ENCODE measurements at places on chromosomes 13 and 19.

- peak; percentile 81 for DNase-seq
These were observed 151.7 kb downstream of the DCLK1 start for GRCh38 chr13:35979361-35979951.

DNA sequence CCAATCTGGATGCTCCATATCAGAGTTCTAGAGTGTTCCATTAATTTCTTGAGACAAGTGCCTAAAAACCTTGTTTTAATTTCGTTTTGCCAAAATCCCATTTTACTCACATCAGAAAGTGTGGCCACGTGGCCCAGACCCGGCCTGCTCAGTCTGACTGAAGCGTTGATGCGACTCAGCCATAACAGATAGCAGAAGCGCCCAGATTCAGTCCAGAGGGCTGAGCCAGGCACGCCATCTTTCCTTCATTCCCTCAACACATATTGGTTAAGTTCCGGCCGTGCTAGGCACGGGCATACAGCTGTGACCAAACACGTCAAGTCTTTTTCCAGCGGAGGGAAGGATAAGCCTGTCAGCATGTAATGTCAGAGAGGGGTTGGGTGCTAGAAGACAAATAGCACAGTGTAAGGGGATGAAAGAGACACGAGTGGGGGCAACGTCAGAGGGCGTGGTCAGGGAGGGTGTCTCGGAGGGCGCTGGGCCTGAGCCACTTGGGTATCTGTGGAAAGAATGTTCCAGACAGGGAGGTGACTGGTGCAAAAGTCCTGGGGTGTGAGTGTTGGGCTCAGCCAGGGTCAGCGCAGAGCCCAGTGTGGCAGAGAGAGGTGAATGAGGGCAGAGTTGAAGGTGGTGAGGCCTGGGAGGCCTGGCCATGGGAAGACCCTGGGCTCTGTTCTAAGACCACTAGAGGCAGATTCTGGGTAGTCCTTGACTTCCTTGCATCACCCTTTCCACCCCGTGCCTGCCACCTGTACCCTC, 3.1 kb downstream of the F10 start:
- no peak for DNase-seq

GRCh38 chr19:36771261-36772231, 1.1 kb downstream of the ZNF850 start:
- peak; percentile 70 for DNase-seq

DNA sequence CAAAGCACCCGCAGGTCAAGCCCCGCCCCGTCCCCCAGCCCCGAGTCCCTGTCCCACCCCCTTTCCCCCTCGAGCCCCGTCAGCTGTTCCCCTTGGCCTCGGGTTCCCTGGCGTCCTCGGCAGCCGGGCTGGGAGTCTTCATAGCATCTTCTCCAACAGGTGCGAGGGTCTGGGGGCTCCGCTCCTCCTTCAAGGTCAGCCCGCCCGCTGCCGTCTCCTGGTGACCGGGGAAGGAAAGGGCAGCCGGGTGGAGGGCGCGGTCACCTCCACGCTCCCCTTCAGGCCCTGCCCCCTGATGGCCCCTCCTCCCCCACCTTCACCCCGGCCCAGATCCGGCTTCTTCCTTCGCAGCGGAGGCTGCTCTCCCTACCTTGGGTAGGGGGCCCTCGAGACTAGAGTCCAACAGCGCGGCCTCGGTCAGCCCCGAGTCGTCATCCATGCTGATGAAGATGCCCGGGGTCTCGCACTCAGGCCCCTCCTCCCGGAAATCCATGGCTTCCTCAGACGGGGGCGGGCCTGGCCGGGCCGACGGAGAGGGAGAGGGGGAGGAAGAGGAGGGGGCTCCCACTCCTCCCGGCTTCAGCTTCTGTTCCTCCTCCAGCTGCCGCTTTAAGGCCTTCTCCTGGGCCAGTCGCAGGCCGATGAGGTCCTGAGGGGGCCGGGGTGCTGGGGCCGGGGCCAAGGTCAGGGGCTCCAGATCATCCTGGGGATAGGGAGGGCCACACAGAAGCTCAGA, 541 bp upstream of the RSPH6A start:
- no peak for DNase-seq

- DNase-seq: peak; percentile 61
These were observed 8.1 kb downstream of the B3GLCT start for GRCh38 chr13:31207661-31208552.

DNA sequence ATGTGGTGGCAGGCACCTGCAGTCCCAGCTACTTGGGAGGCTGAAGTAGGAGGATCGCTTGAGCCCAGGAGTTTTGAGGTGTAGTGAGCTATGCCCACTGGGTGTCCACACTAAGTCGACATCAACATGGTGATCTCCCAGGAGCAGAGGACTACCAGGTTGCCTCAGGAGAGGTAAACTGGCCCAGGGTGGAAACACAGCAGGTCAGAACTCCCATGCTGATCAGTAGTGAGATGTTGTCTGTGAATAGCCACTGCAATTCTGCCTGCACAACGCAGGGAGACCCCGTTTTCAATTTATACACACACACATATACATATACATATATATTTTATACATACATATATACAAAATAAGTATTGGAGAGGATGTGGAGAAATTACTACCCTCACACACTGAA, 2.1 kb upstream of the ZNF224 start:
- no peak for DNase-seq

GRCh38 chr19:3478409-3479176, 1.7 kb downstream of the SMIM24 start:
- DNase-seq: no peak

DNA sequence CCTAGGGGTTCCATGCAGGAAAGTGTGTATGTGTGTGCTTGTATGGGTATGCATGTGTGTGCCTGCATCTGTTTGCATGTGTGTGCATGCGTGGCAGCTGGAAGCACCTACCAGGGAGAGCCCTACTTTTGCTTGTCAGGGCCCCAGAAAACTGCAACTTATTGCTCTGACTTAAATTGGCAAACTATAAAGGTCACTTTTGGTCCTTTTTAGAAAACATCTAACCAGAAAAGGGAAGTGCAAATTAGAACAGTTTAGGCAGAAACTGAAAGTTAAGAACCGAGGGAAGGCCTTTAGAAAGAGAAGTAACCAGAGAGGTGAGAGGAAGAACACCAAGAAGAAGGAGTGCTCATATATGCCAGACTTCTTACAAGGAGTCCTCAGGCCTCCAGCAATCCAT, 32.5 kb downstream of the DLEU7 start:
- DNase-seq: no peak

DNA sequence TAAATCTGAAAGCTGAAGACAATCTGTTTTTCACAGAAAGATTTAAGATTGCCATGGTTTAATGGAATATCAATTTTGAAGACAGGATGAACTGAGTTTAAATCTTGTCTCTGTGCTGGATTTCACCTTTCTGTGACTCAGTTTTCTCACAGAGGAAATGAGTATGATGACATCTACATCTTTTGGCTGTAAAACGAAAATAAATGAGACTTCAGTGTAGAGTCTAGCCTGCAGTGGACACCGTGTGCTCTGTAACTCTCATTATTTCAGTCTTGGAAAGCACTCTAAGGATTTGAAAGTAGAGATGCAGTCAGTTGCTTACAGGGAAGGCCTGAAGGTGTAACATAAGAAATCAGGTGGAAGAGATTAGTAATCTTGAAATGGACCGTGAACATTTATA, 150.4 kb downstream of the NALCN start:
- DNase-seq: no peak

GRCh38 chr13:74661851-74662250, 527.6 kb upstream of the KLF12 start:
- DNase-seq: no peak

DNA sequence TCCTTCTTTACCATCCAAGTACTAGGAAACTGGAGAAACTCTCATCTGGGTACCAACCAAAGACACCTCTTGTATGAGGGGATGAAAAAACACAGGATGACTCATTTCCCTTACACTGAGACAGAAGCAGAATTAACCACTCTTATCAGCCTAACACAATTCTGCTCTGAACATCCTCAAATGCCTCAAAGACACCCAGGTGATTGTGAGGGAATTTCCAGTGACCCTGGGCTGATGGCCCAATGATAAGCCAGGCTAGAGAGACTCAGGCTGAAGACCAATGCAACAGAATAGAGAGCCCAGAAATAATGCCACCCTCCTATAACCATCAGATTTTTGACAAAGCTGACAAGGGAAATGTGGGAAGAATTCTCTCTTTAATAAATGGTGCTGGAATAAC, 7.0 kb downstream of the ZNF737 start:
- DNase-seq: no peak

- DNase-seq: no peak
These were observed 2.6 kb downstream of the GTF2F2 start for GRCh38 chr13:45122941-45123340.

- peak; percentile 45 for DNase-seq
These were observed 4.3 kb downstream of the HPN start for GRCh38 chr19:35045667-35046300.

DNA sequence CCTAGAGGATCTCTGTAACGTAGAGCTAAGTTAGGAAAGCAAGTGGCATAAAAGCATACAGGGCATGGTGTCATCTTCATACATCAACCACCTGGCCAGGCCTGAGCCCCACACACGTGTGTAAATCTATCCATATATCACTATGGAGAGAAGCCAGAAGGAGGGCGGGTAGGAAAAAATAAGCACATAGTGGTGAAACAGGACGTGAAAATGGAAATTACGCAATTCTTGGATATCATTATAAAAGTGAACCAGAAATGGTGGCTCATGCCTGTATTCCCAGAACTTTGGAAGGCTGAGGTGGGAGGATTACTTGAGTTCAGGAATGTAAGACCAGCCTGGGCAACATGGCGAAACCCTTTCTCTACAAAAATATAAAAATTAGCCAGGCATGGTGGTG, 43.4 kb downstream of the PDCD5 start:
- DNase-seq: no peak

DNA sequence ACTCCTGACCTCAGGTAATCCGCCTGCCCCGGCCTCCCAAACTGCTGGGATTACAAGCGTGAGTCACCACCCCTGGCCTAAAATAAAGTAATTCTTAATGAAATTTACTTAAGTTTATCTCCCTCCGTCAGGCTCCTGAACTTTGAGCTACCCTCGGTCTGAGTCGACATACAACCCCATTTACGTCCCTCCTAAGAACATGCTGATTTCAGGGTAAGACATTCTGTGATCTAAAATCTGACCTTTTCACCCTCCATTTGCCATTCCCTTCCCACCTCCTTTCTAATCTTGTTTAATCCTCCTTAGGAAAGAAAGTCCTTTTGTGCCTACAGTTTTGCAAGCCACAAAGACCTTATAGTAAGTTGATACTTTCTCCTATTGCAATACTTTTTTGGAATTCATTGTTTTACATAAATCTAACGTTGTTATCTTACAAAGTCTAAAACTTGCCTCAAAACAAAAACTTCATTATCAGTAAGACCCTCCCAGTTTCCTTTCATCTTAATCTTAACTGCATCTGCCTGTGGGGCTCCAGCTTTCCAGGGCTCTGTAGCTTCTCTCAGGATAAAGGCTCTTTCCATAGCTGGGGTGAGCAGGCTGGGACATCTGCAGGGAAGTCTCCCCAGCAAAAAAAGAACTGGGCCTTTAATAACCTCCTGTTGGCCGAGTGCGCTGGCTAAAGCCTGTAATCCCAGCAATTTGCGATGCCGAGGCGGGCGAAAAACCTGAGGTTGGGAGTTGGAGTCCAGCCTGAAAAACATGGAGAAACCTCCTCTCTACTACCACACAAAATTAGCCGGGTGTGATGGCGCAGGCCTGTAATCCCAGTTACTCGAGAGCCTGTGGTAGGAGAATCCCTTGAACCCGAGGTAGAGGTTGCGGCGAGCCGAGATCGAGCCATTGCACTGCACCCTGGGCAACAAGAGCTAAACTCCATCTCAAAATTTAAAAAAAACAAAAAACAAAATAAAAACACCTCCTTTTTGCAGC, 143.1 kb downstream of the ZNF737 start:
- DNase-seq: peak; percentile 44

DNA sequence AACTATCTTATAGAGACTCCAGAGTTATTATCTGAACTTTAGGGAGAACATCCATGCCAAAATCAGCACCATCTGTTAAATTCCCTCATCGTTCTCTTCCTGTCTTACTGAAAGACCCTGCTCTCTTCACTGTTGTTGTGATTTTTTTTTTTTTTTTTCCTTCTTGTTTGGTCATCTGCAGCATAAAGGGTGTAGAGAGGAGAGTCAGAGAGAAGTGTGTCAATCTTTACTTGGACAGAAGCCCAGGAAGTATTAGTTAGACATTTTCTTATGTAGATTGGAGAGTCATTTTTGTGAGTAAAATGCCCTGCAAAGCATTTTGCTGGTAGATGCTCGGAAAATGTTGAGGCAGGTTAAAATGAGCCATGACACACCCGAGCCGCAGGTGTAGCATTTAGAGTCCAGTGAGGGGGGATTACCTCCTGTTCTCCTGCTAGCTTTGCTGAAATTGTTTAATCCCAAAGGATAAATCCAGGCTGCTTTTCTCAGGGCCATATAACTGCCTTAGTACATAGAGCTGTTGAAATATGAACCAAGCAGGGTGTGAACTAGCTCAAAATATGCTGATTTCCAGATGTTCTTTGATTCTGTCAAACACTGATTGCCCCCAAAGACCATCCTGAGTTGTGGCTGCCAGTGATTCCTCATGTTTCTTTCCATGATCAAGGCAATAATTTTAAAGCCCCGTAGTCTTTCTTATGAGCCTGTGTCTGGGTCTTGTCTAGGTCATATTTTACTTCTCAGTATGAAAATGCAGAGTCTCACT, 143.5 kb downstream of the DCT start:
- DNase-seq: no peak

GRCh38 chr13:44171156-44171555, 202.5 kb upstream of the SERP2 start:
- DNase-seq: no peak

- no peak for DNase-seq
These were observed 15.6 kb downstream of the TLE6 start for GRCh38 chr19:2992958-2993357.

GRCh38 chr13:74145249-74145975, 11.2 kb upstream of the KLF12 start:
- no peak for DNase-seq

GRCh38 chr19:35123573-35123972, 8.0 kb downstream of the FXYD3 start:
- peak; percentile 76 for DNase-seq

DNA sequence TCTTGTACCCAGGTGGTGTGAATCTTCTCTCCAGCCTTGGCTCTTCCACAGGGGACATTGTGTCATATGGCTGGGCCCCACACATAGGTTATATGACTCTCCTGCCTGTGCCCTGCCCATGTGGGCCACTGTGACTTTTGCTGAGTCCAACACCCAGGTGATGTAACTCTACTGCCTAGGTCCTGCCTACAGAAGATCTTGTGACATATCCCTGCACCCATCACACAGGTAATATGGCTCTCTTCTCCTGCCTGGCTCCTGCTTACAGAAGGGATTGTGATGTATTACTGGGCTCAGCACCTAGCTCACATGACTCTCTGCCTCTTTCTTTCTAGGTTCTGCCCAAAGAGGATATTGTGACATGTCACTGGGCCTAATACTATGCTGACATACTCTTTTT, 19.5 kb upstream of the ZNF429 start:
- DNase-seq: no peak

- DNase-seq: no peak
These were observed 17.1 kb downstream of the GPATCH1 start for GRCh38 chr19:33098055-33098534.

GRCh38 chr13:97911311-97912138, 42.0 kb upstream of the IPO5 start:
- no peak for DNase-seq
